Stimulated activated CD4-positive, alpha-beta T cell treated with anti-CD3 and anti-CD28 coated beads, Interleukin-1b, Interleukin-23, amount 100 ng/mL, for 24 hours (primary cell): ENCODE measurements at places on chromosomes 3 and 15.

- no peak for DNase-seq
Measured at GRCh38 chr3:7562892-7563291, 702.0 kb downstream of the GRM7 start.

GRCh38 chr3:82558081-82558480 is 796.6 kb upstream of the GBE1 start:
- no peak for DNase-seq

- no peak for DNase-seq
Measured at GRCh38 chr15:49174902-49175301, 4.9 kb downstream of the GALK2 start.

- DNase-seq = no peak
Measured at GRCh38 chr3:148084931-148085330, 612.8 kb upstream of the AGTR1 start.

DNA sequence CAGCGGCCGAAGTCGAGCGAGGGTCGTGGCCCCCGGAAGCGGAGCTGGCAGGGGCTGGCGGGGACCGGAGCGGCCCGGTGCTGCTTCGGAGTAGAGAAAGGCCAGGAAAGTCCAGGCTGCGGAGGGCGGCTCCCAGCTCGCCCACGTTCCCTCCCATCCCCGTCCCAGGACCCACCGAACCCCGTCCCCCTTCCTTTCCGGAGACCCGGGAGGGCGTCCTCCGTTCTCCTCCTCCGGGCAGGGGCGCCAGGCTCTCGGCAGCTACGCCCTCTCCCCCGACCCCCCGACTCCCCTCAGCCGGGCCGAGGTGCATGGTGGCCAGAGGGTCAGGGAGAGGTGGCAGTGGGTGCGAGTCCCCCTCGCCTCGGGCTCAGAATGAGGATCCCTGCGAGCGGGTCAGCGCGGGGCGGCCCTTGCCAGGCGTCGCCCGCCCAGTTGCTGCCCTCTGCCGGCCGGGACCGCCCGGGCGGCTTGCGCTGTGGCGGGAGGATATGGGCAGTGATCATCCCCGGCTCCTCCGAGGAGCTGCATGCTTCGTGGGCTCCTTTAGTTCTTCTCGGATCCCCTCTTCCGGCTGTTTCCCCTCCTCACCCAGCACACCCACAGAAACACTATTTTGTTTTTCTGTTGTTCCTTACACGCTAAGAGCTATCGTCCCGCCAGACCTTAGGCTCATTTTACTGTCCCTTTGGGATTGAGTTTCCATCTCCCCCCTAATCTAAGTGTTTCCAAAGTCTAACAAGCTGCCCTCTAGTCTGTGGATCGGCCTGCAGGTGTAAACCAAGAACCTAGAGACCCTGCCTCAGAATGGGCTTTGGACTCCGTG is 744 bp upstream of the ALDH1A2 start:
- DNase-seq = peak; percentile 25

DNA sequence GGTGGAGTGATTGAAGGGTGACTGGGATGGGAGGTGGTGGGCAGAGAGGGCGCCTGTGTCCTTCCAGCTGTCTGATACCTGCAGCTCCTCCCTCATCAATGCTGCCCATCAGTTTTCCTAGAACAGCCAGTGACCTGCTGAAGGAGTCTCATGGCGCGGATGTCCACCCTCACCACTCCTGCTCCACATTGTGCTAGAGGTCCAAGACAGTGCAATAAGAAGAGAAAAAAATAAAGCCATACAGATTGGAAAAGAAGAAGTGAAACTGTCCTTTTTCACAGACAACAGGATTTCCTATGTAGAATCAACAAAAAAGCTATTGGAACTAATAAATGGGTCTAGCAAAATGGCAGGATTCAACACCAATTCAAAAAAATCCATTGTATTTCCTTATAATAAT is 7.4 kb downstream of the ZDHHC19 start:
- DNase-seq = no peak

- DNase-seq = no peak
Measured at GRCh38 chr3:62084558-62084957, 288.8 kb downstream of the FEZF2 start.

DNA sequence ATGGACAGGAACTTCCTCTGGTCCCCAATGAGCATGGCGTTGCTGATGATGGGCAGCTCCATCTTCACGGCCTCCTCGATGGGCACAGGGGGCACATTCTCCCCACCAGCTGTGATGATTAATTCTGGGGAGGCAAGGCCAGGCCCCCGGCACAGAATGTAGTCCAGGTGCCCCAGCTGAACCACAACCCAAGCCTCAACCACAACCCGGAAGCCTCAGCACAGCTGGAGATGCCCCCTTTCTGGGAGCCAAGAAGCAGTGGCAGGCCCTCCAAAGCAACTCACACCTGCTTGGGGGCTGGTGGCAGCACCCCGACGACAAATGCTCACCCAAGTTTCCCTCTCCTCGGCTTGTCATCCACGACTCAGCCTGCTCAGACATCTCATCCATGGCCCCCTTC is 25.2 kb downstream of the IDH3A start:
- DNase-seq = no peak

DNA sequence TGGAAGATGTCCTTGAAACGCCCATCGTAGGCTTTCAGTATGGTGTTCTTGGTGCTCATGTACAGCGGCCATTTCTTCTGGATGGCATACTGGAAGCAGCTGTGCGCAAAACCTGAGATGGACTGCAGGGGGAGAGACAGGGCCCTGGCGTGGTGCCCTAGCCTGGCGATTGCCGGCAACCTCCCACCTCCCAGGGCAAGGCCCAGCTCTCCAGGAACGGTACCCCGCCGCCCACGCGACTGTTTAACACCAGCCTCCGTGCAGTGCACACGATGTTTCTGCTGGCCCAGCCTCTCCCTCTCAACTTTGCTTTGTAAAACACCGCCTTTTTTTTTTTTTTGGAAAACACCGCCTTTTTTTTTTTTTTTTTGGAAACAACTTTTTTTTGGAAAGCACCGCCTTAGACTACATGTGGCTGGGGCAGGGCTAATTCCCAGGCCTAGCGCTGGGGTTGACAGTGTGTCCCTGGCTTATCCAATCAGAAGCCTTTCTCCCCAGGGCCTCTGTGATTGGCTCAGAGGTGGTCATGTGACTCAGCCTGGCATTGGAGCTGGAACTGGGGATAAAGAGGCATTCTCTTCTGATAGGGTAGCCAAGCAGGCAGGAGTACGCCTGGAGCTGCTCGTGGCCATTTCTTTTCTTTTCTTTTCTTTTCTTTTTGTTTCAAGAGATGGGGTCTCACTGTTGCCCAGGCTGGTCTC is 14.7 kb downstream of the IDH2 start:
- DNase-seq = no peak

GRCh38 chr3:14988988-14989394 is 41.6 kb downstream of the NR2C2 start:
- DNase-seq = no peak

DNA sequence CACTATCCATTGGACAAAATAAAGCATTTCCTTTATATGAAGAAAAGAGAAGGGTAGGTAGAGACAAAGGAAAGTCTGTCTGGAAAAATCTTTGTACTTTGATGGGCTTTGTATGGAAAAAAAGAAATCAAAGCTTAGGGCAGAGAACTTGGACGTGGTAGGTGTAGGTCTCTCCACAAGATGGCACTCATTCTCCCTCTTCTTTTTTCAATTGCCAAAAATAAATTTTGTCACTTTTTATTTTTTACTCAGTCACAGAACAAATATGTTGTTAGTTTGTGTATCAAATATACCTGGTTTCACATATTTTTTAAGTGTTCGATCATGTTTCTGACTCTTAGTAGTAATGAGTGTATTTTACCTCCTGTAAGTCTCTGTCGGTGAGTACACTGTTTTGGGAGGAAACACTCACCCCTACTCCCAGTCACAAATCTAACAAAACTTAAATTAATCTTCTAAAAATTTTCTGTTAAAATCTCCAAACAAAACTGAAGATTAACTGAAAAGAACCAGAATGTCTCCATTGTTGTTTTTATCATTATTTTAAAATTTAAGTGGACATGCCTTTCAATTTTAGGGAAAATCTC is 415.8 kb upstream of the GOLIM4 start:
- no peak for DNase-seq

- no peak for DNase-seq
Measured at GRCh38 chr15:51302480-51302879, 35.9 kb downstream of the CYP19A1 start.

DNA sequence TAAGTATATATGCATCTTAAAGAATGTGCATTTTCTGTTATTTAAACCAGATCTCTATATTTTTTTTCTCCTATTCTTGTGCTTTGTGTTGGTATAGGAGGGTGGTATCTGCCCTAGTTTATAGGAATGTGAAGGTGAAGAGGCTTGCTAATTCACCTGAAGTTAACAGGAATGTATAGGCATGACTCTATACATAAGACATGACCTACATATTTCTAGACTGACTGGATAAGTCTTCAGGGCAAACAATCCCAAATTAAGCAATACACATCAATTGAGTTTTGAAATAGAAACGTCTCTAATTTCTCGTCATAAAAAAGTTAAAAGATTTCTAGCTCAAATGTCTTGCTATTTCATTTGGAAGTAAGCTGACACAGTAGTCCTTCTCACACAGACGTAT is 410.0 kb downstream of the DIPK2A start:
- no peak for DNase-seq

DNA sequence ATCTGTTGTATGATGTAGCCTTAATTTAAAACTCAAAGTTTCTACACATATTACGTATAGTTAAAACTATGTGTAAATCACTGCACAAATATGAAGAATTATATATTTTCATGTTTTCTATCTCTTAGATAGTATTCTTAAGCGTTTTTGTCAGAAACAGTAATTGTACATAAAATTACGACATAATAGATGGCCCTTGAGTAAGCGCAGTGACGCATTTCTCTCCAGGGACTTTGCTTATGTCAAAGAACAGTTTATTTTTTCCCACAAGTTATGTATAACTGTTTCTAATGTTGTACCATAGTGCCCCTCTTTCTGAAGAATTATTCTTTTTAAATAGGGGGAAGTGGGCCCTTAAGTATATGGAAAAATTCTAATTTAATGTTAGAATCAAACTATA is 934.0 kb downstream of the VGLL3 start:
- no peak for DNase-seq

- no peak for DNase-seq
Measured at GRCh38 chr3:10994306-10994705, 1.8 kb downstream of the SLC6A1 start.

GRCh38 chr3:187777331-187777941 is 32.2 kb upstream of the BCL6 start:
- no peak for DNase-seq

GRCh38 chr15:72420576-72420975 is 22.5 kb downstream of the TMEM202 start:
- DNase-seq = no peak

DNA sequence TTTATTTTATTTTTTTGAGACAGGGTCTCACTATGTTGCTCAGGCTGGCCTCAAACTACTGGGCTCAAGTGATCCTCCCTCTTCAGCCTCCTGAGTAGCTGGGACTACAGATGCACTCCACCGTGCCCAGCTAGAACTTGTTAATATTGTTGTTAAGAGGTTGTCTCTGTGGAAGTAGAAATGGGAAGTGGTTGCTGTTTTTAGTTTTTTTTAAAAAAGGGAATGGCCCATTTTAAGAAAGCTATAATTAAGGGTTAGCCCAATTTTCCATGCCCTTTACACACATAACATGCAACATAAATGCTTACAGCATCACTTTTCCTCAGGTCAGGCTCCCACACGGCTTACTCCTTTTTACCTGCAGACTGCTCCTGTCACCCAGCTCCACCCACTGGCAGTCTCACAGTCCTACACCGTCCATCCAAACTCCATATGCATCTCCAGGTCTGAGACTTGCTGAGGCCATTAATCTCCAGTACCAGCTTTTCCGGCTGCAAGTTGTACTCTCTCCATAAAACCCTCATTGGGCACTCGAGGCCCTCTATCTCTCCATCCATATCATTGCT is 19.8 kb downstream of the MORC1 start:
- no peak for DNase-seq

DNA sequence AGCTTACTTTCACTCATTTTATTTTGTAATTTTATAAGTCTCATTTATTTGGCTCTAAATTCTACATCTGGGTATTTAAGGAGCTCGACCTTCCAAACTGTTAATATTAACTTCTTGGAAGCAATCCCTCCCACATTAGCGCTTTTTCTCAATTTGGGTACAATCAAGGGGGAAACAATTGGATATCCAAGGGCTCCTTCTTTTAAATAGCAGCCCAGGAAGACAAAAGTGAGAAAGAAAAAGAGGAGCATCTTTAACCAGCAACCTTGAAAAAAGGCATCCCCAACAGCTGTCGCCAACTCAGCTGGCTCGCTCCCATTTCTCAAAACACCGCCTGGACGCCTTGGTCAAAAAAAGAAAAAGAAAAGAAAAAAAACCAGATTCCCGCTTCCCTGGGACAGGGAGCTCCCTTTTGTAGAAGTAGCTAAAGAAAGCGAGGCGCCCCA is 873 bp downstream of the C3orf70 start:
- no peak for DNase-seq

GRCh38 chr3:38257583-38257982 is 8.0 kb upstream of the SLC22A13 start:
- no peak for DNase-seq

DNA sequence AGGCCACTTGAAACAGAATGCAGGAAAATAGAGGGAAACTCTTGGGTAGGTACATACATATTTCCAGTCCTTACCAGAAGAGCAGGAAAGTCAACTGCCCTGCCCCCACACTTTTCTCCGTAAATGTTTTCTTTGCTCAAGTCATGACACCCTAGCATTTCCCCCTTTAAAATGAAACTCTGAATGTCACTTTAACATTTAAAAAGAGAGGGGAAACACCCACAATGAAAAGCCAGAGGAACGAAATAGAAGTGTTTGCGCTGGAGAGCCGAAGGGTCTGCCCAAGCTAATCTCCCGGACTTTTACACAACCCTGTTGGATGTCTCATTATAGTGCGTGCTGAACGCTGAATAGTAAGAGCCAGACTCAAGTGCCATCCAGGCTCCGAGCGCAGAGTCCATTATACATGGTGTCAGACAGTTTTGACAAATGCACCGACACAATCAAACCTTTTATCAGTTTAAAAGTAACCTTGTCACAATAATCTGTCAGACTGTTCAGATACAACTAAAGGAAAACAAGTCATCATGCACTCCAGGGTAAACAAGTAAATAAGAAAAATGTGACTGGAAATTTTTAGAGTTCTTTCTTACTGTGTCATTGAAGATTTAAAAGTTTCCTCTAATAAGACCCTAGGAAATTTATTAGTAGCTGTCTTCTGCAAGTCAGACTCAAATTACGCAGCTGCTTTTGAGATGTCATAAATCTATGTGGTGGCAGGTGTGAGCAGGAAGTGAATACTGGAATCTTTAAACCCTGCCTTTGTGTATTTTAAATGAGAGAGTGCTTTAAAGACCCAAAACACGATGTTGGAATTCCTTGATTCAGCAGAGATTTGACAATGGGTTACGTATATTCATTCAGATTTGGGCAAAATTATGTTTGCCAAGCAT is 159.8 kb downstream of the RBMS3 start:
- DNase-seq = no peak
